Left renal cortex interstitium (tissue), 4 donors: ENCODE measurements at places on chromosomes 3 and 15. TPM values are rescaled to one million over a fixed set of nuclear protein-coding genes. Genes with fewer than 3 reads are reported as not detected.

DNA sequence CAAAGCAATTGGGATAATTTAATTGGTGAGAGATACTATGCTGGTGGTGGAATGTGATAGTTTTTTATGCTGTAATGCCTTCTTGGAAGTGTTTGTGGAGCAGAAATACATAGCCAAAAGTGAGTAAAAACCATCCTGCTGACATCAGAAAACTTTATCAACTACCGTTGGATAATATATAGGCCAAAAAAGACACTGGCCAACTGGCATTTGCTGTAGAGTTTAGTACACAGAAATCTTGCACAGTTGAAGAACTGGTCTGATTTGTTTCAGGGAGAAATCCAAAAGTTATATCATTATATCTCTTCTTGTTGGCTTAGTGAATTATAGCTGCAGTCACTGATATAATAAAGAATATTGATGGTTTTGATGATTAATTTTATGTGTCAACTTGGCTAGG lies 507 bp upstream of the MINDY4B start:
- no peak for DNase-seq

DNA sequence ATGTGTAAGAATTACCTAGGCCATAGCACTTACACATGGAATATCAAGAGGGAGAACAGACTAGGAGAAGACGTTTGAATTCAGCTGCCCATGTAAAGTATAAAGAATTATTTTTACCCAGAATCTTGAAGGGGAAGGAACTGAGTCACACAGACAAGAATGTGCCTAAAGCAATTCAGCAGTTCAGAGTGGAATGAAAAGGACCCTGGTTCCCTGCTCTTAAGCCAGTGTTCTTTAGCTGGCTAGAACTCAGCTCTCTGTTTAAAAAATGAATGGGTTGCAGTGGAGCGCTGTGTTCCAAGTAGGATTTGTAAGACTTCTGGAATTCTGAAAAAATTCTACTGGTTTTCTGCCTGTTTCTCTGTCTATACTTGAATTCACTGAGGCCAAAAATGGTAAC lies 440.2 kb downstream of the LPP start:
- DNase-seq, result no peak

GRCh38 chr15:57196865-57197264 lies 179.4 kb upstream of the CGNL1 start:
- DNase-seq, result no peak

DNA sequence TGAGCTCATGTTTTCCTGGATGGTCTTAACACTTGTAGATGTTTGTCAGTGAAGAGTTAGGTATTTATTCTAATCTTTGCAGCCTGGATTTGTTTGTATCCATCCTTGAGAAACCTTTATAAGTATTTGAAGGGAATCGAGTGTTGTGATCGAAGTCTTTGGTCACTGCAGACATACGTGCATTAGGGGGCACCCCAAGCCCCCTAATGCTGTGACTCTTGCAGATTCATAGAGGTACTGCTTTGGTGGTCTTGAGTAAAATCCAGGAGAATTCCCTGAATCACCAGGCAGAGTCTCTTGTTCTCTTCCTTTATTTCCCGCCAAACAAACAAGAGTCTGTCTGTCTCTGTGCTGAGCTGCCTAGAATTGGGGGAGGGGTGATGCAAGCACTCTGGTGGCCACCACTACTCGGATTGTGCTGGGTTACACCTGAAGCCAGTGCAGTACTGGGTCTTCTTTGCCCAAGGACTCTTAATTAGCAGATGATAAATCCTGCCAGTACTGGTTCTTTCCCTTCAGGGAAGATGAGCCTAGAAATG lies 170.5 kb upstream of the POU1F1 start:
- no peak for DNase-seq

- no peak for DNase-seq
Measured at GRCh38 chr3:38049358-38050126, 10.5 kb downstream of the DLEC1 start.

DNA sequence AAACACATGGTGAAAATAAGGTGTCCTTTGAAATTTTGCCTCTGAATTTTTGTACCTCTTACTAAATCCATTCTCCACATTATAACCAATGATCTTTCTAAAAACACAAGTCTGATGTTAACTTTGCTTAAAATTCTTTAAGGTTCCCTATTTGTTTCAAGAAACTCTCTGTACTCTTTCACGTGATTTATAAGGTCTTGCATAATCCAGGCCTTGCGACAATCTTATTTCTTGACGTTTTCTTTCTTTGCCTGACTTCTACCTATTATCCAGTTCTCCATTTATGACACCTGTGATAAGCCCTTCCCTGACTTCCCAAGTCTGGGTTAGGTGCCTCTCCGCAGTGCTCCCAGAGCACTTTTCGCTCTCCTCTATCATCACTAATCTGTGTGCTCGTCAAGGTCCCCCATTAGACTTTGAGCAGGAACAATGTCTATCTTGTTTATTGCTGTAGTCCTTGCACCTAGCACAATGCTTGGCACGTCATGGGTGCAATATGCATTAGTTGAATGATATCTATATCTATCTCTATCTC lies 24.3 kb upstream of the KPNA1 start:
- DNase-seq, result no peak

DNA sequence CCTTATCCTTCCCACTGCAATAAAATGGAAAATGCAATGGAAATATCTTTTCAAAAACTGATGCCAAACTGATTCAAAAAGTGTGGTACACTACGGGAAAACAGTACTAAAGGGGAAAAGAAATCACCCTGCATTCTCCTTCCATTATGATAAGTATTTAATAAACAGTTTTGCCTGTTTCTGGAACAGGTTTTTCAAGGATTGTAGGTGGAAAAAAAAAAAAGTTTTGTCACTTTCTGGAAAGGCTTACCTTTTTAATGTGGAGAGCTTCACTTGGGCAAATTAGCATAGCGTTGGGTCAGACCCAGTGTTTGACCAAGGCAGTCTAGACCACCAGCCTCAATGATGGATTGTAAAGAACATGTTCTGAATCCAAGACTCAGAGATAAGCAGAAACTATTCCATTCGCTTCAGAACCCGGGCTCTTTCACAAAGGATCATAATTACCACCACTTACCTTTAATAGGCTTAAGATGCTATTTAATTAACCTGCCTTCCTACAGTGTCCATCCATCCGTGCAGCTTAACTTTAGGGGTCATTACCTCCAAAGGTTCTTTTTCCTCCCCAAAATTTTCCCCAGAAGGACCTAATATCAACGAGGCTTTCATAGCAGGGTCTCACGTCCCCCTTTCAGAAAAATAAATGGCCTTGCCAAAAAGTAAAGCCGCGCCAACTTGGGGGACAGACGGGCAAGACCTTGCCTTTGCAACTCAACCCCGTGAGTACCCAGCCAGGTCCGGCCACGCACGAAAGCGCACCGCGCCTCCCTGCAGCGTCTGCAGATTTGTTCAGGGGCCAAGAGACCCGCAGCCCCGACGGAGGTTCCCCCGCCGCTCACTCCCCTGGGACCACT lies 1.0 kb downstream of the DCBLD2 start:
- DNase-seq, result no peak

DNA sequence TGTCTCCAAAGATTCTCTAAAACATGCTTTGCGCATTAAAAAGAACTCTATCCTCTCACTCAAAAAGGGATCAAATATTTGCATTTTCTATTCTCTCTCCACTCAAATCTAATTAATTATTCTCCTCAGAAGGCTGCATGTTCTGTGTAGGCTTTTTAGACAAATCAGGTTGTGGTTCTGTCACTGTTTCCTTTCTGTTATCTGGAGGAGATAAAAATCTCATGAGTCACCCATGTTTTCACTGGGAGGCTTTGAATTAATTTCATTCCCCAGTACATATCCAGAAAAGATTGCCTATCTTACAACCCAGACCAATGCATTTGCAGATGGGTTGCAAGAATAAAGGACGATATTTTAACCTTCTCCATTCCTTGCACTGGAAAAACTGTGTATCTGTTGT lies 446.5 kb downstream of the GRM7 start:
- no peak for DNase-seq

AHSG gene
- polyA plus RNA-seq, result 0.37 TPM

MYL3 gene
- 27.6 TPM for polyA plus RNA-seq

ARID3B gene
- 11.3 TPM for polyA plus RNA-seq

GOLGA8T gene
- polyA plus RNA-seq, result not detected

SSUH2 gene
- polyA plus RNA-seq, result 4.5 TPM

ATP13A5 gene
- 0.17 TPM for polyA plus RNA-seq

GPR171 gene
- 0.11 TPM for polyA plus RNA-seq

RLBP1 gene
- not detected for polyA plus RNA-seq
